ENCODE measurements at places on chromosomes 7 and 10.

DNA sequence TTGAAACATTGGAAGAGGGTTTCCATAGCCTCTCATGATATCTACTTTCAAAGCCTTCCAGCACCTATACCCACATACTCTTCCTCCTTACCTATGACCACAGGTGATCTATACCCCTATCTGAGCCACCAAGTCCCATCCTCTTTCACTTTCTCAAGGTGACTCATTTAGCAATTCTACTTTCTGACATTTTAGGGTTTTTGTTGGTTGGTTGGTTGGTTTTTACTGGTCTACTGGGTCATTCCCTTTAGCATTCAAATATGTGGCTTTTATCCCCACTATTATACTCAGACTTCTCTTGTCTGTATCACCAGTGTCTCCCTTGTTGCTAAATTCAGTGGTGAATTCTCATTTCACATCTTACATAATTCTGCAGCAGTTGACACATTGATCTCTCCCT is 130.4 kb upstream of the STEAP4 start:
- DNase-seq = no peak

DNA sequence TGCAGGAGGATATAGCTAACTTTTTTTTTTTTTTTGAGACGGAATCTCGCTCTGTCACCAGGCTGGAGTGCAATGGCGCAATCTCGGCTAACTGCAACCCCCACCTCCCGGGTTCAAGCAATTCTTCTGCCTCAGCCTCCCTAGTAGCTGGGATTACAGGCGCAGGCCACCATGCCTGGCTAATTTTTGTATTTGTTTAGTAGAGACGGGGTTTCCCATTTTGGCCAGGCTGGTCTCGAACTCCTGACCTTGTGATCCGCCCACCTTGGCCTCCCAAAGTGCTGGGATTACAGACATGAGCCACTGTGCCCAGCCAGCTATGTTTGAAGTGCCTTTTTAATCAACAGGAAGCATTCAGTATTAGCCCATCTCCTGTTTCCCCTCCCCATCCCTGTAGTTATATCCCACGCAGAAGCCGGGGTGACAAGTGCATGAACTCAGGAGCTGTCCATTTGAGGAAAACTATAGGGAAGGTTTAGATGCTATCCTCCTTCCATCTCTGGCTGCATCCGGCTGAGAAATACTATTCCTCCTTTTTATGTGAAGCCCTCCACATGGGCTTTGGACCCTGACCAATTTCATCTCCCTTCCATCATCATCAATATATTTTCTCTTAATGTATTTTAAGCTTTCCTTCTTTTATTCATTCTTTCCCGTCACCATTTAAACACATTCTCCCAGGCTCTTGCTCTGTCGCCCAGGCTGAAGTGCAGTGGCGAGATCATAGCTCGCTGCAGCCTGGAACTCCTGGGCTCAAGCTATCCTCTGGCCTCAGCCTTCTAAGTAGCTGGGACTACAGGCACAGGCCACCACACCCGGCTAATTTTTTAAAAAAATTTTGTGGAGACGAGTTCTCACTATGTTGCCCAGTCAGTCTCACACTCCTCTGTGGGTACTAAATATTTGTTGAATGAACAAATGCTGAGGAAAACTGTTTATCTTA is 1.3 kb upstream of the POT1 start:
- DNase-seq = no peak

- DNase-seq = no peak
Observed at GRCh38 chr7:139714163-139714901, 63.5 kb downstream of the HIPK2 start.

DNA sequence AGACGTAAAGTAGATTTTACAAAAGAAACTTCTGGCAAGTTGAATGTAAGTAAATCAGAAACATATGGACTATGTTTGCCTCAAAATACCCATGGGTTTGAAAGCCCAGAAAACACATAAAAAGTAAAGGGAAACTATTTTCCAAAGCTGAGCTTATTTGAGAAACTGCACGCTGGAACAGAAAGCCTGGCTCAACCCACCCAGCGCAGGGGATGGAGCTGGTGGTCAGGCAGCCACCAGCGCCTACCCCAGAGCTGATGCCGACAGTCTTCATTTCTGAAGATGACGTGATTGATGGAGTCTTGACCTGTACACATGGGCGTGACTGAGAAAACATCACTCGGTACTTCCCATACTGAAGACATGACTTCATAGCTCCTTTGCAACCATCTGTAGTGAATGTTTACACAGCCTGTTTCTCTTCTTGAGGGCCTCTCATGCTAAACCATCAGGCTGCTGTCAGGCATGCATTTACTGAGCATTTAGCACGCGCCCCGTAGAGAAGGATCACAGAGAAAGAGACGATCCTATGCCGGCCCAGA is 232.6 kb upstream of the AUTS2 start:
- no peak for DNase-seq

GRCh38 chr10:44761076-44761475 is 150.1 kb upstream of the TMEM72 start:
- no peak for DNase-seq

DNA sequence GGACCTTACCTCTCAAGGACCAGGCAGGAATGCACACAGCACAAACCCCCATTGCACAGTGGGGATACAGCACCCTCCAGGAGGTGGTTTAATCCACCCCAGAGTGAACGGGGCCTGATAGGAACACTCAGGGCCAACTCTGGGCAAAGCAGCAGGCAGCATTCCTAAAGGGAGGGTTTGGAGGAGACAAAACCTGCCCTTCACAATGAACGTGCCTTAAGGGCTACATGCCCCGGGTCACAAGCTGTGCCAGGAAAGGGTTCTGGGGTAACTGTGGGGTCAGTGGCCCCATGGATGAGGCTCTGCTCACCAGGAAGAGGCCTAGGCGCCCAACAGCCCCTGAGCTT is 1.1 kb downstream of the GPRIN2 start:
- no peak for DNase-seq

DNA sequence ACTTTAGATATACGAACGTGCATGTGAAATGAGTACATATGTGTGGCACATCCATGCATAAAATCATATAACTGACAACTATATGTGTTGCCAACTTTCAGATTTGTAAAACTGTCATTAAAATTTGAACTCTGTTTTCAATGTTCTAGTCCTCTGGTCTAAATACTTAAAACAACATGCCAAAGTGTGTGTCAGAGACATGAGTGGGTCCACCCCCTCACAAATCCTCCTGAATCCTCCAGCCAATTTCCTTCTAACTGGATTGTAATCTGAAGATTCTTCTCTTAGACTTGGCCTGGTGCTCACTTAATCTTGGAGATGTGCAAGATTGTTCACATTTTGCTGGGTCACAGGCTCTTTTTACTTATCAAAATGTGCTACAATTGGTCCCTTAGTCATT is 184.1 kb downstream of the RELN start:
- no peak for DNase-seq

- no peak for DNase-seq
Observed at GRCh38 chr10:43955002-43955596, 306.4 kb upstream of the ZNF32 start.

GRCh38 chr10:45144326-45145070 is 143.8 kb downstream of the ZNF22 start:
- no peak for DNase-seq

DNA sequence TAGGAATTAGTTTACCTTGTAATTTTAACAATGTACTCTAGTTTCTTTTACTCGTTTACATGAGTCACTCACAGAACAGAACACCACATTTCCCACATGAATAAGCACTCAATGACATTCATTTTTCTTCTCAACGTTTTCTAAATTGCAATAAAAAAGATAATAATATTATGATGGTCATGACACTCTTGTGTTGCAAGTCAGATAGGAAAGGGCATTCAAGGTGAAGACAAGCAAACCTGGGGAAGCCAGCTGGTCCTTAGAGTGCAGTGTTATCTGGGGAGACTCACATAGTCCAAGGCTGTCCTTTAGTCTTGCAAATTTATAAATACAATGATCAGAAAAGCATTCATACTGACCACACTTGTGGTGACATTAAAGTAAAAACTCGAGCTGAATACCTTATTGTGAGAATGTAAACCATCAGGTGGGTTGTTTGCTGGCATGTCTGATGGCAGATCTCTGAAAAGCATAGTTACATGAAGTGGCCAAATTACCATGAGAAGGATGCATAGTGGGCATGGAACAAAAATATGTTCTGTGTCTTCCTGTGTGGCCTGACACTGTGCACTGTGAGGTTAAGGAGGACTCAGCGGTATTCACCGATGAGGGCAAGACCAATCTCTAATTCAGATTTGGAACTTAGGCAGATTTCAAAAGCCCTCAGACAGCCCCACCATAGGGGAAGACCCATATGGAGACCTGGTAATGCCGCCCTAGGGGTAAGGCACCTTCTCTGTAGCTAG is 158.9 kb upstream of the ASAH2 start:
- no peak for DNase-seq

- DNase-seq = no peak
Observed at GRCh38 chr7:29463504-29464158, 100.0 kb upstream of the PRR15 start.

DNA sequence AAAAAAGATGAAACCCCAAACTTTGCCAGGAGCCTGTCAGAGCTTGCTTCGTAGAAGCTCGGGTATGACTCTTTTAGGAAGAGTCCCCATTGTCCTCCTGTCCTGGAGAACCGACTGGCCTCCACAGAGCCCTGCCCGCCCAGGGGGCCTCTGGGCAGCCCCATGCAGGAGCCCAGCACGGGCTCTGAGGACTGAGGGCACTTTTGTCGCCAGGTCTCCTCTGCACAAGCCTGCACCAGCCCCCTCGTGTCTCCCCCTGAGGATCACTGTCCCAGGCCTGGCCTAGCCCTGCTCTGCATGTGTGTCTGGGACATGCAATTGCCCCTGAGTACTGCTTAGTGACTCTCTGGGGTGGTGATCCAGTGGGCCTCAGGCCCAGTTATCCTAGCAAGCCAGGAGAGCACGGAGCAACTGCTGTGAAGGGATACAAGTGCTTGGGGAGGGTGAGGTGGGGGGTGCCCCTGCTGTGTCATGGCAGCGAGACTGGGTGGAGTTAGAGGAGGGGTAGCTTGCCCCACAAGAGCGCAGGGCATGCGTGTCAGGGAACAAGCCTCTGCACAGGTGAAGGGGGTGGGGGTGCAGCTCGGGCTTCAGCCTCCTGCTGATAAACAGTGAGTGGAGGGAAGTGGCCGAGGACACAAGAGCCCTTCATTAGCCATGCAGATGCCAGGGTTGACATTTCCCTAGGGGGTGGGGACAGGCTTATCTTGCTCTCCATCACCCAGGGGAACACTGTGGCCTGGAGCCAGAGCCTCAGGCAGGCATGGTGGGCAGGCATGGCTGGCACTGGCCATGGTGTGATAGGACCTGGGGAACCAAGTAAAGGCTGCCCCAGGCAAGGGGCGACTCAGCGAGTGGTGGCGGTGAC is 143.4 kb downstream of the C10orf105 start:
- no peak for DNase-seq

GRCh38 chr10:14415676-14416307 is 85.1 kb upstream of the FRMD4A start:
- DNase-seq = no peak

DNA sequence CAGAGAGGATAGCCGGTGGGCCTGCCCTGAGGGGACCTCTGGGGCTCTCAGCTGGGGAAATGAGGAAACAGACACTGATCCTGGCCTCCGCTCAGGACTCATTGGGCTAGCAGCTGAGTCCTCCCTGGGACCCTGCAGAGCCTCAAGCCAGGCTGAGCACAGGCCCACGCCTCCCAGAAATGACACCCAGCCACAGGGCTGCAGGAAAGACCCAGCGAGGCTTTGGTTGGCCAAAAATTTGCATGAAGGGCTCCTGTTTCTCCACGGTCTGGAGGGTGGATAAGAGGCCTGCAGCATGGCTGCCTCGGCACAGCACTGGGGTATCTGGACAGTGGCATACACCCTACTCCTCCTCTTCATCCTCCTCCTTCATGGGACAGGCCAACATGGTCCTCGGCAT is 60.4 kb downstream of the ZNF33B start:
- DNase-seq = no peak

- DNase-seq = no peak
Observed at GRCh38 chr7:6130007-6130587, 98.9 kb downstream of the ANKRD61 start.

- no peak for DNase-seq
Observed at GRCh38 chr10:113091920-113092319, 141.9 kb downstream of the TCF7L2 start.

DNA sequence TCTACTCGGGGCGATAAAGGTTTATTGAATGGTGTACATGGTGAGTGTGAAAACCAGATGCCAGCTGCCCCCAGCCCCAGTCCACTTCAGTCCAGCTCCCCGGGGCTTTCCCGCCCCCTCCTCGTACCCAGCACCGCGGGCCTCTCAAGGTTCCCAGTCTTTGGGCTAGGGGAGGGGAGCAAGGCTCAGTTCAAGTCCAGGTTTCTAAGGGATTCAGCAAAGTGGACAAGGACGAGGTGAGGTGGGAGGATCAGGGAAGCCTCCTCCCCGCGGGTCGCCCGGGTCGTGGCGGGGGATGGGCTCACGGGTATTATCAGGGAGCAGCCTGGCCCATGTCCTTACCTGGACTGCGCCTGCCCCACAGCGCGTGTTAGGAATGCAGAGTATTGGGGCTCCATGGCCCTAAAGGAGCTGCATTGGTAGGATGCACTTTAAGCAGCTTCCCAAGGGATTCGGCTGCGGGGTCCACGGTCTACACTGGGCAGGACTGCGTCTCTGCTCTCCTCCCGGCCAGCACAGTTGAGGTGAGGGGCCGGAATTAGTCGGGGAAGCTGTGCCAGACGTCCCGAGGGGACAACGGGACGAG is 541 bp upstream of the PFKFB3 start:
- no peak for DNase-seq

GRCh38 chr10:89342206-89342958 is 14.6 kb downstream of the IFIT3 start:
- no peak for DNase-seq

- peak; percentile 67 for DNase-seq
Observed at GRCh38 chr7:70660154-70660818, 471.7 kb upstream of the GALNT17 start.

DNA sequence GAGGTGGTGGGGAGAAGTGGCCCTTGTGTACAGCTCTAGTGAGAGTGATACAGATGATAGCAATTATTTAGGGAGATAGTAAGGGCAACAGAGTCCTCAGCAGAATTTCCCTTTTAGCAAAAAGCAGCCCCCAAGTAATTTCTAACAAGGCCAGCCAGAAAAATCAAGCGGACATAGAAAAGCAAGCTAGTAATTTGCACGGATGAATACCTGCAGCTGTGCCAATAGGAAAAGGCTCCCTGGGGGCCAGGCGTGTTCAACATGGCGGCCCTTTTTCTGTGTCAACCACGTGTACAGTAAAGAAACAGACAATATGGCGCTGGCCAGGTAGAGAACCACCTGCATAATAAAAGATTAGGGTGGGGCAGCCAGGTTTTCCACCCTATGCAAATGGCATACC is 7.4 kb downstream of the MCM10 start:
- no peak for DNase-seq

GRCh38 chr10:132428486-132428995 is 31.5 kb downstream of the PWWP2B start:
- DNase-seq = no peak
